ENCODE measurements at places on chromosomes 5 and 9. TPM values are rescaled to one million over a fixed set of nuclear protein-coding genes. Genes with fewer than 3 reads are reported as not detected.

CXXC5 gene
- total RNA-seq = 6.0 TPM

PTGR1 gene
- 54.8 TPM for total RNA-seq

STPG3 gene
- total RNA-seq = not detected

FOXD4 gene
- not detected for total RNA-seq

PDE8B gene
- not detected for total RNA-seq

SPAAR gene
- 26.6 TPM for total RNA-seq

ARPC5L gene
- total RNA-seq = 57.4 TPM

ADAM19 gene
- 5.0 TPM for total RNA-seq

PCDHGA8 gene
- total RNA-seq = 0.15 TPM

MYMK gene
- not detected for total RNA-seq

PCDHGA9 gene
- total RNA-seq = 1.2 TPM

SLC45A2 gene
- total RNA-seq = not detected

SCGB3A2 gene
- not detected for total RNA-seq

BARX1 gene
- not detected for total RNA-seq

PCDHA13 gene
- total RNA-seq = not detected

Data from mammary microvascular endothelial cell (primary cell).